ENCODE measurements at places on chromosomes 6 and 20.

DNA sequence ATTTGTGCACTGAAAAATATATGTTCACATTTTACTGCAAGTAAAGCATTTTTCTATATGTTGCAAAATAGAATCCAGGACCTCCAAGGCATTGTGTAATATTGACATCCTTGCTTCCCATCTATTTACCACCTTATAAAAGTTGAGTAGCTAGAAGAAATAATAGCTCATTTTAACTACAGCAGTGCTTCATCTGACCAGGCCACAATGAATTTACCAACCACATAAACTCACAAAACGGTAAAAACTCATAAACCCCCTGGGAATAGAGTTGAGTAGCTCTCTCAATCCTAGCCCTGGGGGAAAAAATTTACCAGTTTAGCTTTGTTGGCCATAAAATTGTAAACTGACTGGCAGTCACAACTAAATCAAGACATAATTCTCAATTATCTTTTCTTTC, 3.9 kb downstream of the ATXN1 start:
- no peak for DNase-seq

DNA sequence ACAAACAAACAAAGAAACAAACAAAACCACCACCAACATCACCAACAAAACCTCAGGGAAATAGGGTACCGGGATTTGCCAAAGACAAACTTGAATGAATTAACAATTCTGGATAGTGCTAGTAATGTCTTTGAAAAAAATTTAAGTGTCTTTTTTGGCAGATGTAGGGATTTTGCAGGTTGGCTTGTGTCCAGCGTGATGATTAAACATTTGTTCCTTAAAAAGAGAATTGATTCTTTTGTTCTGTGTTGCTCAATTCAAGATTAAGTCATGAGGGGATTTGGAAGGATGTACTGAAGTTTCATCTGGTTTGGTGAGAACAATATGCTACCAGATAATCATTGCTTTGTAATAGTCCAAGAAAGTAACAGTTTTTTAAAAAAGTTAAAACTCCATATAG, 125.1 kb upstream of the HS3ST5 start:
- DNase-seq, result no peak

DNA sequence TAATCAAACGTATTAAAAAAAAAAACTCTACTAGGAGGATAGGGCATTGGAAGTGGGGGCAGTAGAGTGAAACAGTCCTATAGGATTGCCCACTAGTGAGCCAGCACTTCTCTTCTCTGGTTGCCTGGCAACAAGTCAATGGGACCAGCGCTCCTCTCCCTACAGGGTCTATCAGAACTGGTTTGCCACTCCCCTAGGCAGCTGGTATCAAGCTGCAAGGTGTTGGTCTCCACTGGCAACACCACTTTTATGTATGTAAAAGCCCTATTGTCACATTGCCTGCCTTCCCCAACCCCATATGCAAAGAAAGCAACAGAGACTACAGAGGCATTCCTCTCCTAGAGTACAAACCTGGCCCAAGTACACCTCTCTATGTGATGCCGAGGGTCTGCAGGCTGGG, 166.9 kb upstream of the MCHR2 start:
- DNase-seq, result no peak

DNA sequence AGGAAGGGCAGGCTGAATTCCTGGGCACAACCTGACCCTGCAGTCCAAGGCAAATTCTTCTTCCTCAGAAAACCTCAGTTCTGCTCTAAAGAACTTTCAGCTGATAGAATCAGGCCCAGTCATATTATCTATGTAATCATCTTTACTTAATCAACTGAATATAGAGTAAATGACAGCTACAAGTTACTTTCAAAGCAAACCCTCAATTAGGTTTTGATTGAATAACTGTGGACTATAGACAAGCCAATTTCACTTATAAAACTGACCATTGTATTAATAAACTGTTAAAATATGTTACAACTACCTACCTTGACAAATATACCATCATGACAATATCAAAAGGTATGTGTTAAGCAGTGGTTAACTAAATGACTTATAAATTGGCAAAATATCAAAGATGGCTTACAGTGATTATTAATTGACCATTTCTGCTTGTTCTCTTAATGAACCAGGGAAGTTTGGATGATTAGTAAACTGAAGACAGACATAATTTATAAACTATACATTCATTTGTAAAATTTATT, 46.1 kb upstream of the ADGRF5 start:
- no peak for DNase-seq

DNA sequence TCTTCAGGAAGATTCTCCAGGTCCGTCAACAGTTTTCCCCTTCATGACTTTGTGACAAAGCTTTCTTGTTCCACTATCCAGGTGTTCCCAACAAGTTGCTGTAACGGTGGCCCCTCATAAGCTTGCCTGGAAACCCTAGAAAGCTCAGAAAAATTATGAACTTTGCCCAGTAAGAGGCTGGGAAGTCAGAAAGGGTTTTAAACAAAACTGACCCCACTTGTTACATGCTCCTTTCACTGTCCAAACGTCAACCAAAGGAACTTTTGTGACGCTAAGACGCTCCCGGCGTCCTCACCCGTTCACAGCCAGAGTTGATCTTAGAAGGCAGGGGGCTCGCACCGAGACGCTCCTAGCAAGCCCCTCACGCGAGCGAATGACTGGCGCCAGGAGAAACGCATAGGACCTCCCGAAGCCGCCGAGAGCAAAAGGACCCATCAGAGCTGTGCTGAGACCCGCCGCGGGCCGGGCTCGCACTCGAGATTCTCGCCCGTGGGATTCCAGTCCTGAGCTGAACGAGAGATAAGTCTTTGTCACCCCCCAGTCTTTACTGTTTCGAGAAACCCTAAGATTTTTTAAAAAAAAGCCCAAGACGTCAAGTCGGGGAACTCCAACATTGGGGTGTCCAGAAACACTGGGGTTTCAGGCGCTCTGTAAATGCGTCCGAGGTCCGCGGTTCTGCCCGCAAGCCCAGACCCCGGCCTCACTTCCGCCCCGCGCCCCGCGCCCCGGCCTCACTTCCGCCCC, 544 bp upstream of the ACAT2 start:
- no peak for DNase-seq

Data from occipital lobe (tissue), 3 donors.